T-cell (primary cell): ENCODE measurements at places on chromosomes 7 and 10. TPM values are rescaled to one million over a fixed set of nuclear protein-coding genes. Genes with fewer than 3 reads are reported as not detected.

HACD1 gene
- 2.5 TPM for total RNA-seq

DNA sequence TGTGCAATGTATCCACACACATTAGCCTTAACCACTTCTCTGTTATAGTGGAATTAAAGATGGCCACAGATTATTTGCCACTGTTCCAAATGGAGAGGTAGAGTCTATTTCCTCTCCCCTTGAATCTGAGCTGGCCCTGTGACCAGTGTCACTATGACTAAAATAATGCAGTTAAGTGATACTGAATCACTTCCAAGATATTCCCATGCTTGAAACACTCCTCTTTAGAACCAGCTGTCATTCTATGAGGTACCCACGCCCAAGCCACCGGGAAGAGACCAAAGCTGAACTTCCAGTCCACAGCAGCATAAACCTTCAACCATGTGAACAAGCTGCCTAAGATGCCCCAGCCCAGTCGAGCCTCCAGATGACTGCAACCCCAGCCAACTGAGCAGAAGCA is 2.1 kb upstream of the DHX32 start:
- H3K4me1 ChIP-seq = no peaks in the 10 kb centered on the region
- no peak overlapping the region for H3K4me3 ChIP-seq
- DNase-seq = no peak
- H3K36me3 ChIP-seq = no peaks in the 10 kb centered on the region
- H3K27ac ChIP-seq = no peak overlapping the region

DNA sequence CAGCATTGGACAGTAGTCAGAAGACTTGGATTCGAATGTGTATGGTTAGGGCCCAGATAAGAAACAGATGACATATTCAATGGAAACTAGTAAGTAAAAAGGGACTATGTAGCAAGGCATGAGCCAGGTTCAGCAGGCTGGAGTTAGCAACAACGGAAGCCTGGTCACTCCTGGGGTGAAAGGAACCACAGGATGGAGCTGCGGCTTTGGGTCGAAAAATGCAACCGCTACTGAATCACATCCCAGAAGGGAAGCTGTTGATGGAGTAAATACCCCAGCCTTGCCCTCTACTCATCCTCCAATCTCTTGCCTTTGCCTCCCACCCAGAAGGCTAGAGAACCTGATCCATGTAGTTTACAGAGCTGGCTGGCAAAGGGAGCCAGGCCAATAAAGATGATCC is 37.5 kb upstream of the EGR2 start:
- peak overlapping the region; percentile 50 for H3K27ac ChIP-seq
- no peaks in the 10 kb centered on the region for H3K4me1 ChIP-seq
- DNase-seq = no peak
- peak overlapping the region; percentile 3 for H3K4me3 ChIP-seq
- no peaks in the 10 kb centered on the region for H3K36me3 ChIP-seq

GRCh38 chr10:103911021-103911459 is 6.9 kb downstream of the STN1 start:
- peak; percentile 51 for DNase-seq
- H3K36me3 ChIP-seq = no peaks in the 10 kb centered on the region
- peak overlapping the region; percentile 41 for H3K4me3 ChIP-seq
- peak overlapping the region; percentile 94 for H3K27ac ChIP-seq
- H3K27me3 ChIP-seq = no peaks in the 10 kb centered on the region

GRCh38 chr10:11197266-11197712 is 179.6 kb downstream of the CELF2 start:
- H3K27ac ChIP-seq = peak overlapping the region; percentile 61
- H3K4me3 ChIP-seq = no peak overlapping the region
- no peak for DNase-seq
- peaks cover 14% of the 10 kb centered on the region for H3K4me1 ChIP-seq
- H3K27me3 ChIP-seq = no peaks in the 10 kb centered on the region
- H3K36me3 ChIP-seq = peaks cover 91% of the 10 kb centered on the region

- H3K27ac ChIP-seq = no peak overlapping the region
- H3K36me3 ChIP-seq = peaks cover 7% of the 10 kb centered on the region
- H3K4me3 ChIP-seq = no peak overlapping the region
Observed at GRCh38 chr7:92569137-92569536, 21.1 kb downstream of the FAM133B start.

- no peaks in the 10 kb centered on the region for H3K27me3 ChIP-seq
- no peak overlapping the region for H3K27ac ChIP-seq
- DNase-seq = no peak
- H3K36me3 ChIP-seq = peaks cover 5% of the 10 kb centered on the region
- H3K4me3 ChIP-seq = no peak overlapping the region
Observed at GRCh38 chr7:44388089-44388970, 62.9 kb upstream of the CAMK2B start.

MACC1 gene
- 0.19 TPM for total RNA-seq

DNA sequence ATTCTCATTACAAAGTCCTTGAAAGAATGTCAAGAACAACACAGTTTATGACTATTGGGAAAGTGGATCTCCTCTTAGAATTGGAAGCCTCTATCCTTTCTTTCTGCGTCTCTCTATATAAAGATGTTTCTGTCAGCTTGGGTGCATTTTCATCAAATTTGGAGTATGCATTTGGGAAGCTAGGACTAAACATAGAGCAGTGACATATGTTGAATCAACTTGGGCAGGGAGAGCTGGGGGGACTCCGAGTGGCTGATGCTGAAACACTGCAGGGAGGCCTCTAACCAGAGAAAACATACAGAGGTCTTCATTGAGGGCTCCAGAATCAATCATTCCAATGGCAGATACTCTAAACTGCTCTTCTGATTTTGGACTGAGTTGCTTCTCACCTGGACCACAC is 147.4 kb downstream of the PDE1C start:
- no peak overlapping the region for H3K4me3 ChIP-seq
- H3K27ac ChIP-seq = no peak overlapping the region
- H3K27me3 ChIP-seq = peaks cover 3% of the 10 kb centered on the region
- no peaks in the 10 kb centered on the region for H3K4me1 ChIP-seq
- DNase-seq = no peak

VPS37D gene
- 0.57 TPM for total RNA-seq

- DNase-seq = no peak
- no peak overlapping the region for H3K27ac ChIP-seq
- peaks cover 31% of the 10 kb centered on the region for H3K4me1 ChIP-seq
- H3K36me3 ChIP-seq = no peaks in the 10 kb centered on the region
- no peak overlapping the region for H3K4me3 ChIP-seq
Observed at GRCh38 chr7:70719125-70719524, 412.8 kb upstream of the GALNT17 start.
